NCI-H526 (cell line): ENCODE measurements at places on chromosomes 12 and 14.
A peak's percentile ranks its signal among the peaks of the same experiment; 100 is the strongest.

DNA sequence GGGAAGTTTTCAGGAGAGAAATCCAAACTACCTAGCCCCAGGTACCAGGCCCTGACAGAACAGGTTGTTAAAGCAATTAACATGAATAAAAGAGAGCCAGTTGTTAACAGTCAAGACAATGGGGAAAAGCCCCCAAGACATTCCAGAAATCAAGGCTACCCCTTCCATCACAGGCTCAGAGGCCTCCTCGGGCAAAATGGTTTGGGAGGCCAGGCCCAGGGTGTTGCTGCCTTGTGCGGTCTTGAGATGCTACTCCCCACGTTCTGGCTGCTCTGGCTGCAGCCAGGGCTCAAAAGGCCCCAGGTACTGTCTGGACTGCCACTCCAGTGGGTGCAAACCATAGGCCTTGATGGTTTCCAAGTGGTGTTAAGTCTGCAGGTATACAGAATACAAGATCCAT, 7.0 kb downstream of the CRY1 start:
- no peak for DNase-seq

DNA sequence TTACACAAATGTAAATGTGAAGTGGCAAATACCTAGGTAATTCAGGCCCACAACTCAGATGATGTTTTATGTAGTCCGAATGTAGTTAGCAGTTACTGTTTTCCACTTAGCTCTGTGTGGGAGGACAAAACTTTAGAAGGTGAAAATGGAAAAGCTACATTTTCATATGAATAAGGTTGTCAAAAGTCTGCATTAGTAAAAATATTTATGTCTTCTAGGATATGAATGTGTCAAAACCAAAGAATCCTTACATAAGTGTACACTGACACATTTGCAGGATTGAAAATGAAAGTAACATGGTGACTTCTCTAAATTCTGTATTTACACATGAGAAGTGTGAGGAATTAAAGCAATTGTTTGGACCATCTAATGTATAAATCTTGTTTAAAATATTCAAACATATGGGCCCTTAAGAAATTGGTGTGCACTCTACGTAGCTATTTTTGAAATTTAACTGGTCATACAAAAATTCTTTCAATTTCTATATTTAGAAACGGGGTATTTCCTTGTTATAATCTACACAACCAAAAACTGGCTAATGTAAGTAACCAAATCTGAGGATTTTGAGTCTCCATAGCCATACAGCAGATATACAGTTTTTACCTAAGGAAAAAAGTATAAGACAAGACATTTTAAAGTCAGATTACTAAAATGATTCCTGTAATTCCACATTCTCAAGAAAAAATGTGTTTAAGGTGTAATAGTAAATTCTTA, 5.4 kb downstream of the CDKN1B start:
- peak; percentile 76 for DNase-seq

DNA sequence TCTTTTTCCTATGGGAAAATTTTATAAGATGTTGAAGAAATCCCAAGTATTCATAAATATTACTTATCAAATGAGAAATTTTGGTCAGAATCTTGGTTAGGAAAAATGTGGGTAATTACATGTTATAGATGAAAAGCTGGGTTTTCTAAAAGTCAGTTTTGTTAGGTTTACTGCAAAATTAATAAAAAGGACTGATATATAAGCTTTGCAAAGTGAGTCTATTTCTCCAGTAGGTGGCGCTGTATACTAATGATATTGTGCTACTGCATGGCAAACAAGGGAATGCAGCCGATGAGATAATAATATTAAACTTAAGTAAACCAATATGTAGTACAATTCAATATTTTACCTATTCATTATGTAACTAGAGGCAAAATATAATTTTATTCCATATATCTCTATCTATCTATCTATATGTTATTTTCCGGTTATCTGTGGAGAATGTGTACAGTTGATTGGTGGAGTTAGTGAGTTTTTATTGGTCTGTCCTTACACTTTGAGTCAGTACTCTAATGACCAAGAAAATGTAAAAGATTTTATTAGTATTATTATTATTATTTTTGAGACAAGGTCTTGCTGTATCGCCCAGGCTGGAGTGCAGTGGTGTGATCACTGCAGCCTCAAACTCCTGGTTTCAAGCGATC, 32.9 kb downstream of the MIPOL1 start:
- DNase-seq, result peak; percentile 82

GRCh38 chr14:46048127-46048526, 603.5 kb downstream of the RPL10L start:
- DNase-seq, result peak; percentile 7

DNA sequence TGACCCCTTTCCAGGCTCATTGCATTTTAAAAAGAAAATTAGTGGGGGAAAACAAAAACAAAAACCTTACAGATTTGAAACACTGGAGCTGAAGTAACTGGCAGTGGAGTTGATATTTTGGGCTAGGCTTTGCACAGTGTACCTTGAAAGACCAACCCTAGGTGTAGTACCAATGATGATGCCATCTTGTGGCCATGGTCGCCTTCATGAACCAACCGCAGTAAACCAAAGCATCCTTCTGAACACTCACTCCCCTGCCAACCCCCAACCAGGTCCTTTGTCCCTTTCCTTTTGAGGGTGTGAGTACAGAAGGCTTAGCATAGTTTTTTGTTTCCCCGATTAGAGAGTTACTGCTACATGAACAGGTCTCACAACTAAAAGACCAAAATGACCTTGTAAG, 5.9 kb downstream of the TOMM20L start:
- DNase-seq, result no peak

- no peak for DNase-seq
These were observed 31.6 kb downstream of the LIMA1 start for GRCh38 chr12:50251619-50252252.

DNA sequence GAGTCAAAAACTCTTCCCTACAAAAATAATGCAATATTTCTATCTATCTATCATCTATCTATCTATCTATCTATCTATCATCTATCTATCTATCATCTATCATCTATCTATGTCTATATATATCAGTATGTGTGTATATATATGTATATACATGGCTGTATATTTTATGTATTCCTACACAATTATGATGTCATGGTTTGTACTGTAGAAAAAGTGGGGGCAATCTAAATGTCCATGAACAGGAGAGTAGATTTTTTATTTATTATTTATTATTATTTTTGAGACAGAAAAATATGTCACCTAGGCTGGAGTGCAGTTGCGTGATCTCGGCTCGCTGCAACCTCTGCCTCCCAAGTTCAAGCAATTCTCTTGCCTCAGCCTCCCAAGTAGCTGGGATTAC, 45.6 kb upstream of the BICD1 start:
- no peak for DNase-seq

GRCh38 chr12:24852420-24852819, 96.5 kb downstream of the BCAT1 start:
- DNase-seq, result peak; percentile 55
